Anterior cingulate cortex (tissue), 58 donors: ENCODE measurements at places on chromosomes 4 and X.
A peak's percentile ranks its signal among the peaks of the same experiment; 100 is the strongest.

DNA sequence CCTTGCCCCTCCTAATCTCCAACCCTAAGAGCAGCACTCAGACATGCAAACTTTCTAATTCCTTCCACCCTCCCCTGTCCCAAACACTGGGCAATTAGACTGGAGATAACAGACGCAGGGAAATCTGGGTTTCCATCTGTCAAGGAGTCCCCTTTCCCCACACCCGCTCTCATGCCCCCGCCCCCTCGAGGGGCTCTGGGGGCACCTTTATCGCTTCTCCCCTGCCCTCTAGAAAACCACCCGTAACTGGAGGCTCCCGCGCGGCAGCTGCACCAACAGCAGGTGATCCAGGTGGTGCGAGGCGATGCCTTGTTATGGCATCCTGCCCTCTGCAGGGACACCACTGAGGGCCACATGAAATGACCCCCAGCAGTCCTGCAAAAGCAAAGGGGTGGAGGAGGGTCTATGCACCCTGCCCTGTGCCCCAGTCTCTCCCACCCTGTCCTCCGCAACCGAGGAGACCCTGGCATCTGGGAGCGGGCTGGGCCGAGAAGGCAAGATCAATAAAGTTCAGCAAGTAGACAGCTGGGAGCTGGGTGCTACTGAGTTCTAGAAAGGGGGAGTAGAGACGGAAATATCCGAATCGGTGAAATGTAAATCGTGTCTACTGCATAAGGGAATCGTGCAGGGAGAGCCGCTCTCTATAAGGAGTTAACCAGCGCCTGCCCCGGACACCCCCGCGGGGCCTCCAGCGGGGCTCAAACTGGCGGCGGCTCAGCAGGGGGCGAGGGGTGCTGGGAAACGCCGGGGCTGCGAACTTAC lies 1.6 kb downstream of the KCTD8 start:
- DNase-seq, result peak; percentile 21

DNA sequence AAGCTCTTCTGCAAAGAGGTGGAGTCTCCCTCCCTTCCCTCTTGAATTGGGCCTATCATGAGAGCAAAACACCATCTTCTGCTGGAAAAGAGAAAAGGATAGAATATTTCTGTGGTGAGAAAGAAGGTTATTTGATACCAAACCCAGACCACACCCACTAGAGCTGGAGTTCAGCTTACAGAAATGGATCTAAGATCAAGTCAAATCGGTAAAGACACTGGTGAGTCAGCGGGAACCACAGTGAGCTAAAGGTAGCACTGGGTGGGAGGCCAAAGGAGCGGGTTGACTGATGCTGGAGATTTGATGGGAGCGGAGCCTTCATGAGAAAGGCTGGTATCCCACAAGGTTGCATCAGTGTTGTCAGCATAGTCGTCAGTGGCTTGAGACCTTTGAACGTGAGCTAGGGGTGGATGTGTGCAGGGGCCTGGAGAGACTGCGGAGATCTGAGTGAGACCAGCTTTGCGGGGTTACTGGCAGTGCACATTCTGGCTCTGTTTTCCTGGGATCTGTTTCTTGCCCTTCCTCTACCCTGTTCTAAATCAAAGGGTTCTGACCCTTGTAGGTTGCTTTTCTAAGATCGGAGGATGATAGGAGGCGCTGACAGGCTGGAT lies 106.4 kb upstream of the SCOC start:
- no peak for DNase-seq

GRCh38 chrX:19064175-19064574 lies 58.1 kb downstream of the ADGRG2 start:
- no peak for DNase-seq

- no peak for DNase-seq
Measured at GRCh38 chrX:3428792-3429191, 82.3 kb upstream of the MXRA5 start.

DNA sequence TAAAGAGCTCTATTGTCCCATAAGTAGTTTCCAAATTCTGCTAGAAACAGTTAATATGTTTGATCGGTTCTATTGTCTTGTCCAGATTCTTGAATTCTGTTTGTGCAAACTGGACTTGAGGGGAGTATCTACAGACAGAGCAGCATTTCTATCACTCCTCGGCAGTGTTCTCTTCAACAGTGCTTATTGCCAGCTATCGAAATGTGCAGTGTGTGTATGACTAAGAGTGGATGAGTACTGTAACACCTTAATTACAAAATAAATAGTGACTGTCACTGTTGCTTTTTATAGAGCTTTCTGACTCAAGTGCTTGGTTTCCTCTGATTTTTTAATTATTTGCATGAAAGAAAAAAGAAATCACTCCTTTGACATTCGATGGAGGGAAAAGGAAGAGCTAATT lies 274.6 kb downstream of the RPA4 start:
- no peak for DNase-seq

- peak; percentile 30 for DNase-seq
Measured at GRCh38 chr4:125315576-125316400, 1.0 kb downstream of the FAT4 start.

DNA sequence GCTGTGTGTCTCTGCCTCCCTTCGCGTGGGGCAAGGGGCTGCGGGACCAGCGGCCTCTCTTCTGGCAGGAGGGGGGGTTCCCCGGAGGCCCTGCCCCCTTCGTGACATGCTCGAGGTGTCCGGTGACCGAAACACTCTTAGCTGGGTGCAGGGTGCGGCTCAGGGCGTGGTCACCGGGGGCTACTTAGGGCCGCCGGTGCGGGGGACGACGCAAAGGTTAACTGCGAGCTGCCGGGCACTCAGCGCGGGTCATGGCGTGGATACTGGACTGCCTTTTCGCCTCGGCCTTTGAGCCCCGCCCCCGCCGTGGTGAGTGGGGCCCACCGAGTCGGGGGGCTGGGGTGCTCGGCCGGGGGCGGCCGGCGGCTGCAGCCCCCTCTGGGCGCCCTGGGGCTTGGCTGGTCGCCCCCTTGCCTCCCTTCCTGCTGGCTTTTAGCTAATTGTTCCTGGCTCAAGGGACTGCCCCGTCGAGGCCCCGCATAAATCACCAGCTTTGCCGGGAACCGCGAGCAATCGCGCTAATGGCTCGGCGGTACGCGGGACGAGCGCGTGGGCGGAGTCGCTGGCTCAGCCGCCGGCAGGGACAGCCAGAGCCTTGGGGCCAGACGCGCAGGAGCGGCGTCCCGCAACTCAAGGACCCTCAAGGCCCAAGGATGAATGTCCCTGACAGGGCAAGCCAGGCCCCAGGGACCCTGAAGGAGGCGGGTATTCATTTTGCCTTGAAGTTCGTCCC lies at the start of gene ARHGAP36:
Gene ARHGAP36 (plus strand): TSS at position 211 of the 733 bp plus-strand sequence. CDS start 23,320 bp downstream, outside the sequence.
- DNase-seq, result no peak

- DNase-seq, result no peak
Measured at GRCh38 chr4:120331486-120332370, 265.1 kb upstream of the MAD2L1 start.
